Aorta (tissue), 5 donors: ENCODE measurements at places on chromosomes 16 and 17. TPM values are rescaled to one million over a fixed set of nuclear protein-coding genes. Genes with fewer than 3 reads are reported as not detected.

- no peak for DNase-seq
These were observed 46.5 kb downstream of the CNOT1 start for GRCh38 chr16:58582971-58583765.

DNA sequence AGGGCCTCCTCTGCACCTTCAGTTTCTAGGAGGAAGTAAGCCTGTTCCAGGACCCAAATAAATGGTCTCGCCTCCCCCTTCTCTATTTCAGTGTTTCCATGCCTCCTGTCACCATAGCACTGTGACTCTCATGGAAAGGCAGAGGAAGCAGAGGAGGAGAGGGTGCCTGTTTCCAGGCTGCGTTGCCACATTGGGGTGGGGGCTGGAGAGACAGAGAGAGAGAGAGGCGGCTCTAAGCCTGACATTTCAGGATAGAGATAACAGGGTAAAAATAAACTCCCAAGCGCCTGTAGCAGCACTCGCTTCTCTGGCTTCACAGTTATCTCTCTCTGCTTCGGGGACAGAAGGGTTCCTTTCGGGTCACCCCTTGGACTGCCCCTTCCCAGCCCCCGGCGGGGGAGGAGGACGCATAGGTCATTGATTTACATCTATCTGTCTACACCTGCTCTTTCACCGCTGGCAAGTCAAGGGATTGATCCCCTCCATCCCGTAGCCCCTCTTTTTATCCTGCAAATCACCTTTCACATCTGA is 71.2 kb upstream of the MRTFB start:
- DNase-seq: no peak

GRCh38 chr16:17160285-17160853 is 310.4 kb downstream of the XYLT1 start:
- DNase-seq: no peak

G6PC1 gene
- polyA plus RNA-seq: 3.0 TPM

C1QTNF1 gene
- 361 TPM for polyA plus RNA-seq

MT4 gene
- not detected for polyA plus RNA-seq

TTYH2 gene
- 4.4 TPM for polyA plus RNA-seq
